ENCODE measurements at places on chromosomes 3 and 15.

- no peak for DNase-seq
Measured at GRCh38 chr3:39144095-39144747, 9.2 kb downstream of the CSRNP1 start.

GRCh38 chr3:37126856-37127255 lies 47.5 kb downstream of the LRRFIP2 start:
- no peak for DNase-seq

DNA sequence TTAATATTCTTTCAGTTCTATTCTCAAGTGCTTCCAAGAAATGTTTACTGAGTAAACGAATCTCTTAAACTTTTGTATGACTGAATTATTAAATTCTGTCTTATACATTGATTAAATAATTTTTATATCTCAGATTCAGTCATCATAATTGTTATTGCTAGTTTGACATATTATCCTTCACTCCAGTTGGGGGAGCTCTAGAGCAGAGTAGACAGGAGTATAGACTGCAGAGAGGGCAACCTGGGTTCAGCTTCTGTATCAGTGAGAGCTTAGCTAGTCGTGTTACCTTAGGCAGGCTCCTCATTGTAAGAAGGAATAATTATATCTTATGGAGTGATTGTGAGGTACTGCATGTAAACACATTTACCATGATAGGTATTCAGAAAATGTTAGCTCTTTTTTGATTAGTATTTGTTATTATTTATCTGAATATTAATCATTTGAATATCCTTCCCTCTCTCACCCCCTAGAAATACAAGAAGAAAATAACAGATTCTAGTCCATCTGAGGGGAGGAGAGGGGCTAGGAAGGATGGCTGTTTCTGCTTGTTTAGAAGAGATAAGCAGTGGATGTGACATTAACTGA lies 31.0 kb upstream of the ZCWPW2 start:
- no peak for DNase-seq

DNA sequence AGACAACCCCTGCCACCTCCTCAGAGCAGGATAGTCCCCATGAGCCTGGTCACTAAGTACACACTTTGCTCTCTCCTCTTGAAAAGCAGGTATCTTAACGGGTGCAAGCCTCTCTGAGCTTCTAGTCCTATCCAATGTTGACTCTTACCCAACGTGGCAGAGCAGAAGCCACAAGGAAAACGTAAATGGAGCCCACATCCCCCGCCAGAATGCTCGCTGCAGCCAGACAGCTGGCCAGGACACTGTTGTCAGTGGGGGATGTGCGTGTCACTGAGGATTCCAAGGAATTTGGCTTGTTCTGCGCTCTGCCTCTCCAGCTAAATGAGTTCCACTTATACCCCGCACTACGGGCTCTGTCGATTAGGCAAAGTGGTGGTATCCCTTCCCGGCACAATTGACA lies 67.8 kb upstream of the IGF1R start:
- no peak for DNase-seq

DNA sequence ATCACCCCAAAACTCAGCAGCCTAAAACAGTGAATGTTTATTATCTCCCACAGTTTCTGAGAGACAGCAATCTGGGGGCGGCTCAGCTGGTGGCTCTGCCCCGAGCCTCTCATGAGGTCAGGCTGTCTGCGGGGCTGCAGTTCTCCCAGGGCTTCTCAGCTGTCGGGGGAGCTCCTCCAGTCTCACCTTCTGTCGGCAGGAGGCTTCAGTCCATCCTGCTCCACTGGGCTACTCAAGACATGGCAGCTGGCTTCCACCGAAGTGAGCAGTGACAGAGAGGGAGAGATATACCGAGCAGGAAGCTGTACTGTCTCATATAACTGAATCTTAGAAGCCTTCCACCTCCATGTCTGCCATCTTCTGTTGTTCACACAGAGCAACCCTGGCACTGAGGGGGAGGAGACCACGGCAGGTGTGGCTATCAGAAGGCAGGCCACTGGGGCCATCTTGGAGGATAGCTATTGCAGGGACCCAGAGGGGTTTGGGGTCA lies 72.8 kb upstream of the ITGA11 start:
- DNase-seq, result no peak

- DNase-seq, result no peak
Measured at GRCh38 chr15:65307978-65308377, 3.5 kb downstream of the RNU5B-1 start.
